ENCODE measurements at places on chromosomes 12 and 14.

- no peak for DNase-seq
Measured at GRCh38 chr12:111296906-111297463, 71.9 kb downstream of the PHETA1 start.

- no peak for DNase-seq
Measured at GRCh38 chr12:91931111-91931510, 214.5 kb downstream of the BTG1 start.

DNA sequence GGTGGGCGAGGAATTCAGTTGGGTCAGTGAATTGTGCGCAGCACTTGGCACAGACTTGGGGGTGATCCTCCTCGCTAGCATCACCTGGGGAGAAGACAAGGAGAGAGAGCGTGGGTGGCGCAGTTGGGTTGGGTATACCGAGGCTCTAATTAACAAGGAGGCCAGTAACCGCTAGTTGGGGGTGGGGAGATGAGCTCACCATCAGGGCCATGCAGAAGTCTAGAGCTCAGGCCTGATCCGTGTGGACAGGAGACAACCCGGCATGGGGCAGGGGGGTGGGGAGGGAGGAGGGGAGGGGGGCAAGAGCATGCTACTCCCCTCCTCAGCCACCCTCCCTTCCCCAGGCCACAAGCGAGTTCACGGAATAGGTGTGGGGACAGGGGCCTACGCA is 580 bp downstream of the SALL2 start:
- no peak for DNase-seq

DNA sequence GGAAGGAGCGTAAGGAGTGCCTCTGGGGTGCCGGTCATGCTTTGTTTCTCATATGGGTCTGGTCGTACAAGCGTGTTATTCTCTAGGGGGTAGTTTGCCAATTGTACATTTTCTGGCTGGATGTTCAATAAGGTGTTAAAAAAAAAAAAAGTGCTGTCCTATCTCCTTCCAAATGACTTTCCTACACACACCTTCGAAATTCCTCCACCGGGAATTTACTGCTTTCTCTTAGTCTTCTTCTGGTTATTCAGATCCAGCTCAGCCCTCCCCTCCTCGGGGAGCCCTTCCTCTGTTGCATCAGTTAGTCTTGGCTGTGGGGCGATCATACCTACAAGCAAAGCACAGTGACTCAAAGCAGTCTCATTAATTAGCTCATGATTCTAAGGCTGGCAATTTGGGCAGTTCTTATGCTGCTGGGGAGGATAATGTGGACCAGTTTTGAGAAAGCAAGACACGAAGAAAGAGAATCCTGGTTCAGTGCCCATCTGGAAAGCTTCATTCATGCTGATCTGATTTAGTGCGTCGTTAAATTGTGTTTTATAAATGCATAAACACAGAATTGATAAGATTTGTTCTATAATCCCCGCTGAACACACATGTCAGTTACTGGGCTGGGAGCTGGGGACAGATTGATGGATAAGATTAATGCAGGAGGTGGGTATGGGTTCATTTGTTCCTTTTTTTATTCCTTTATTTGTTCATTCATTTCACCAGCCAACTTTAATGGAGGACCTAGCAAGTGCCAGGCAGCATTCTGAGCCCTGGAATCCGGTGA is 9.2 kb upstream of the CLMN start:
- DNase-seq = no peak

GRCh38 chr12:580813-581212 is 82.4 kb downstream of the NINJ2 start:
- no peak for DNase-seq

DNA sequence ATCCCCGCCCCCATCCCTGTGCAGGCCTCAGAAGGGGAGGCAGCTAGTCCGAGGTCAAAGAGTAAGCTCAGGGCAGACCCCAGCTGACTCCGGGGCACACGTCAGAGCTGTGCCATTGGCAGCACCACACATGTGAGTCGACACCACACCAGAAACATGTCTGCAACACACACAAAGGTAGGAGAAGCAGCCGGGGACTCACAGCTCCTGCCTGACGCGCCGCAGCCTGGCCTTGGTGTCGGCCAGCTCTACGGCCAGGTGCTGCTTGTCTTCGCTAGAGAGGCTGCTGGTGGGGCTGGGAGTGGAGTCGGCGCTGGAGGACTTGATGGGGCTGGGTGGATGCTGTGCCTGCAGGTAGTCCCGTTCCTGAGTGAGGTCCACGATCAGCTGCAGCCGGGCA is 78.5 kb downstream of the CCDC88C start:
- DNase-seq = no peak

- DNase-seq = no peak
Measured at GRCh38 chr12:132788375-132789098, 26.9 kb upstream of the ANKLE2 start.

DNA sequence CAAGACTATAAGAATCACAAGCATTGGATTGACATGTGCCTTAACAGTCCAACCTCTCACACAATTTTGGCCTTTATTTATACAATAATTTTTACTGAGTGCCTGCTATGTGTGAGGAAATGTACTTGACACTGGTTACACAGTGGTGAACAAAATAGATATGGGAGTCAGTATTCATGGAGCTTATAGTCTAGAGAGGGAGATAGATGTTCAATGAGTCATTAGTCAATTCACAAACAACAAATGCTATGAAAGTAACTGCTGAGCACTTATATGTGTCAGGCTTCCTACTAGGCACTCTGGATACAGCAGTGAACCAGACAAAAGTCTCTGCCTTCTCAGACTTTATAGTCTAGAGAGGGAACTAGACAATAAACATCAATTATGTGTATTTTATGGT is 3.7 kb downstream of the CFAP54 start:
- no peak for DNase-seq

DNA sequence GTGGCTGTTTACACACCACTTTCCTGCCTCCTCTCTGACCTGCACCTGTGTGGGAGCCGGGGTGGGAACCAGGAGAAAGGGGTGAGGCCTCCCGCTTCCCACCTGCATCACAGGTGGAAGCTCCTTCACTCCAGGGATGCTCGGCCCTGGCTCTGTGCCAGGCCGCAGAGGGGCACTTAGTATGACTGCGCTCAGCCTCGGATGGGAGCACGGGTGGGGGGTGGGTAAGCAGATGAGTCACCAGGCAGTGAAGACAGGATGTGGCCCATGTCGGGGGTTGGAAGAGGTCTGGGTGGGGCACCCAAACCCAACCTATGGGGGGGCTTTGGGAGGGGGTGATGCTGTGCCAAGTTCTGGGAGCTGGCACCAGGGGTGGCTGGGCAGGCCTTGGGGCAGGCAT is 7.4 kb upstream of the CYP46A1 start:
- no peak for DNase-seq

GRCh38 chr12:108690191-108690518 is 41.2 kb downstream of the CORO1C start:
- DNase-seq = no peak

GRCh38 chr14:31084385-31084784 is 58.2 kb upstream of the STRN3 start:
- no peak for DNase-seq

DNA sequence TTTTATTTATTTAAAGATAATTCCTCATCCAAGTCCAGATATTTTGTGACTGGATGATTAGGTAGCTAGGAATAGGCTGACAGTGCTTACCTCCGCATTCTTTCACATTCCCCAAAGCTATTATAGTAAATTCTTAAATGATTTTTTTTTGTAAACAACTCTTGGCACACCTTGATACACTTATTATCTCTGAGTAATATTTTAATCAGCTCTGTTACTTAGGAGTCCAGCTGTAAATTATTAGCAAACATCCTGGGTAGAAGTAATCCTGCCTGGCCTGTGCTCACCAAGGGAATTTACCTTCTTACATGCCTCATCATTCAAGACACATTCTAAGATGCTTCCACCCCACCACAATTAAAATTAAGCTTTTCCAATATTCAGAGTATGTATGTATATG is 186.1 kb downstream of the SLC2A13 start:
- no peak for DNase-seq

- no peak for DNase-seq
Measured at GRCh38 chr12:80707830-80708258, 410 bp downstream of the MYF6 start.

- DNase-seq = no peak
Measured at GRCh38 chr12:89927226-89927698, 218.6 kb upstream of the ATP2B1 start.

- no peak for DNase-seq
Measured at GRCh38 chr14:42683707-42684106, 1077.0 kb downstream of the LRFN5 start.

GRCh38 chr14:75222208-75222701 is 45.8 kb upstream of the TMED10 start:
- DNase-seq = no peak

DNA sequence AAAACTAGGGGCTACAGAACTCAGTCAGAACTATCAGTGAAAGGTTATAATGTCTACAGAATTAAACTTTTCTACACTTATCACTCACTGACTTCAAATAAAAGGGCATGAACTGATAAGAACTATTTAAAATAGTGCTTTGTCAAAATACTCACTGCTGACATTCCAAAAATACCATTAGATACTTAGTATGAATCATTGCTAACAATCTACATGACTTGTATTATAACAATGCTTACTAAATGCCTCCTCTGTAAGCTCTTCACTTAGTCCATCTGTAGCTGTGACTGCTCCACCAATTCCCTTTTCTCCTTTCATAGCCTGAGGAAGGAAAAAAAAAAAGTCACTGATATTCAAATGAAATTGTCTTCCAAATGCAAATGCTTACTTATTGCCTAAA is 17.0 kb downstream of the NFYB start:
- DNase-seq = no peak

DNA sequence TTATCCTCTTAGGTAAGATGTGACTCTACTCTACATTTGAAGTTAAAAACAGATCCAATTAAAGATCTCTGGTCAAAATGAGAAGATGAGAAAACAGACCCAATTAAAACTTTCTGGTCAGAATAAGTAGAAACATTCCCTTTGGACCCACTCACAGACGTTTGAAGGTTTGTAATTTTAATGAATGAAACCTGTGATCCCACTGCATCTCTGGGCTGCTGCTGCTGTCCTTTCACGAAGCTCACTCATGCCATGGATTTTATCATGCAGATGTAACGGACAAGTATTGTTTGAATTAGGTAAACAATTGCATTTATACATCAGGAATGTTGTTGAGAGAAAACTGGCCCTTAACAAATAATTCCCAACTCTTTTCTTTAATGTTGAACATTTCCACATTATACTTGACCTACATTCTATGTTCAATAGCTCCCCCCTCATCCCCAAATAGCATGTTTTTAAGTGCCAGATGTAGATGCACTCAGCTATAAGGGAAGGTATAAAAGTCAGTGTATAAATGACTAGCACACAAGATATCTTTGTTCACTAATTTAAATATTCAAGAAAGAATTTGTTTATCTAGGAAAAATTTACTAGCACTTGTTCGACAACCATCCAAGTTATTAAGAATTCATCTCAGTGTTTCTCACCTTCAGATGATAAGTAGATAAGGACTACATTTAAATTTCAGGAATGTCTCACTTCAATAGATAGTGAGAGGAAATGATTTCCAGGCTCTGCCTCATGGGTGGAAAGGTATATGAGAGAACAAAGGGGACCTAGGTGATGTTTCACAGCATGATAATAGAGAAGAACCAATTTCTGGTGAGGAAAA is 202.3 kb upstream of the LMNTD1 start:
- DNase-seq = no peak

DNA sequence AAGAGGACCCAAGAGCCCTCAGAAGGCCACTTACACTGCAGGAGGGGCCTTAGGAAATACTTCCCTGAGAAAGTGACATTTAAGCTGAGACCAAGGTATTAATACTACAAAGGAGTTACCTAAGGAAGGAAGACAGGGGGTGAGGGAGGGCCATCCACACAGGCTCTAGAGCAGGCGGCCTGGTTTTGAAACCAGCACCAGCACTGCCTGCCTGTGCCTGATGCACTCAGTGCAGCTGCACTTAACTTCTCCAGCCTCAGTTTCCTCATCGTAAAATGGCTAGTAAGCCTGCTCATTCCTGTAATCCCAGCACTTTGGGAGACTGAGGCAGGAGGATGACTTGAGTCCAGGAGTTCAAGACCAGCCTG is 45.5 kb upstream of the PLEKHG6 start:
- DNase-seq = no peak

DNA sequence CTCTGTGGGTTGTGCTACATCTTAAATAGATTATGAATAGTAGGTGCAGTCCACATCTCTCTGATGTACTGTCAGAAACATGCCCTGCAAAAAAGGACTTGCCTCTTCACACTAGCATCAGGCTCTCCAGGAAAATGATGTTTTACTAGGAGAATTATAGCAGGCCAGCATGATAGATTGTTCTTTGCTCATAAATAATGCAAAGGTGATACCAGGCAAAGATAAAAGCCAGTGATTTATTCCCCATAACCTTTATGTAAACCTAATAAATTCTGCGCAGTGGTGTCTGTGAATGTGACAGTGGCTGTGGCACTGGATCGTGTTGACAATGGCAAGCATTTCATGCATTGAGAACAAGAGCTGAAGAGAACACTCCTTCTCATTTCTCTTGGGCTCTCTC is 646.5 kb upstream of the SEL1L start:
- DNase-seq = no peak

DNA sequence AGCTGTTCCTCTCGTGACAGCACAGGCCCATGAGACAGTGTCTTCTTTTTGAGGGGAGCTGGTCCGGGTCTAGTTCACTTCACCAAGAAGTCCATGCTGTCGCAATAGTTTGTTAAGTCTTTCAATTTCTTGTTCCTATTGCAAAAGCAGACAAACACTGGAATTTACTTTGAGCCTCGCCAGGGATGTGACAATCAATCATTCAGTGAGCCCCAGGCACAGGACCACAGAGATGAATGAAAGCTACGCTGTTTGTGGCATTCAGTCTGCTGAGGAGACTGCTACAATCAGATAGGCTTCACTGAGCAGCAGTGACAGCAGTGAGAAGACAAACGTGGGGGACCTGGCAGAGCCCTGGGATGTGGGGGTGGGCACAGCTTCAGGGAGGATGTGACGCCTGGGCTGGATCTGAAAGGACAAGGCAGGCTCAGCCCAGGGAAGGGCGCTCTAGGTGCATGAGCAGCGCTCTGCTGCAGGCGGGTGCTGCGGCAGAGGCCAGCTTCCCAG is 35.5 kb downstream of the TCTN1 start:
- DNase-seq = no peak

- DNase-seq = no peak
Measured at GRCh38 chr12:2960996-2961616, 1.9 kb downstream of the TEAD4 start.

DNA sequence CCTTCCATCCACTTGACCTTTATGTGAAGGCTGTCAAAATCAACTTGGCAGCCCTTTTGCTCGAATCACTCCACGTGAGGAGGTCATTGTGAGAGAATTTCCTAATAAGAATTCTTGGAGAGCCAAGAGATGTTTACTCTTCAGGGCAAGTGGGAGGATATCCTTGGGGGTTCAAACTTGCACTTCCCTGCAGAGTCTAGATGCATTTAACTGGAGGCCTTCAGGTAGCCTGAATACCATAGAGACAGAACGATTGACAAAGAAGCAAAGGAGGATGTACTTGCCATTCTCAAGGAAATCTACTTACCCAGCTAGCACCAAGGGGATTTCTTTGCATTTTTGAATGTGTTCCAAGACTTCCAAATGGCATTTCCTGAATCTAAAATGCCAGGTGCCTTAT is 1702.6 kb upstream of the FLRT2 start:
- no peak for DNase-seq
